ENCODE measurements at places on chromosomes 7 and 10.

- DNase-seq: no peak
Observed at GRCh38 chr7:88243345-88243909, 23.6 kb upstream of the SRI start.

DNA sequence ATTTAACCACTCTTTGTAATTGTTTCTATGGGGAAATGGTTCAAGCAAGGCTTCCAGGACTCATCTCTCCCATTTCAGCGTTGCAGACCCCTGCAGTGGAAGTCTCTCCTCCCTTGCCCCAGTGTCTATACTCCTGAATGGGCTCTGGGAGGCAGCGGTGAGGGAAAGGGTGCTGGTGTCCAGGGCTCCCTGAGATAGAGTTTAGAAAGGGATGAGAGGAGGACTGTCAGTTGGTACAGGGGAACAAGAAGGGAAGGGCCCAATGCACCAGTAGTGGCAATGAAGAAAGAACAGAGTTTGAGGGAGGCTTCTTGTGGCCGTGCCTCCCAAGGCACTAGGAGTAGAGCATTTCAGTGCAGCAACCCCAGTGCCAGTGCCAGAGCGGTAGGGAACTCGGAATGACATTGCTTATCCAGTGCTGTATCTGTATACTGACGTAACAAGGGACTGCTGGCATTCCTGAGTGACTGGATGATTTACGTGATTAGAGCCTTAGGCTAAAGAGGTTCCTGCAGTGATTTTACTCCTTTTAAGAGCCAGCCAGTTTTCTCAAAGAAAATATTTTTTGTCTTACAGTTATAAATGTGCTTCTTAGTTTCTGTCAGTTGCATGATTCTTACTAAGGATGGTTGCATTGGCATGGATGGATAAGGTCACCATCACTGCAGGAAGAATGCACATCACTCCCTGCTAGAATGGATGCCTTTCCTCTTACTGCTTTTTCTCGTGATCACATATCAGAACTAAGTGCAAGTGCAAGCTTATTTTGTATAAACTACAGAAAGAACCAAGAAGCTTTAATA, 28.0 kb downstream of the PRPF18 start:
- peak; percentile 52 for DNase-seq

DNA sequence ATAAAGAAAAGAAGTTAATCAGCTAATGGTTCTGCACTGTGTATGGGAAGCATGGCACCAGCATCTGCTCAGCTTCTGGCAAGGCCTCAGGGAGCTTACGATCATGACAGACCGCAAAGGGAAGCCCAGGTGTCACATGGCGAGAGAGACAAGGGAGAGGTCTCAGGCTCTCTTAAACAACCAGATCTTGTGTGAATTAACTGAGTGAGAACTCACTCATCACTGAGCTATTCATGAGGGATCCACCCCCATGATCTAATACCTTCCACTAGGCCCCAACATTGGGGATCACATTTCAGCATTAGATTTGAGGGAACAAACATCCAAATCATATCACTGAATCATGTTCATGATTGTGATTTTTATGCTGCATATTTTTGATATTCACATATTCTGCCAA, 5.8 kb downstream of the USP54 start:
- DNase-seq: no peak

DNA sequence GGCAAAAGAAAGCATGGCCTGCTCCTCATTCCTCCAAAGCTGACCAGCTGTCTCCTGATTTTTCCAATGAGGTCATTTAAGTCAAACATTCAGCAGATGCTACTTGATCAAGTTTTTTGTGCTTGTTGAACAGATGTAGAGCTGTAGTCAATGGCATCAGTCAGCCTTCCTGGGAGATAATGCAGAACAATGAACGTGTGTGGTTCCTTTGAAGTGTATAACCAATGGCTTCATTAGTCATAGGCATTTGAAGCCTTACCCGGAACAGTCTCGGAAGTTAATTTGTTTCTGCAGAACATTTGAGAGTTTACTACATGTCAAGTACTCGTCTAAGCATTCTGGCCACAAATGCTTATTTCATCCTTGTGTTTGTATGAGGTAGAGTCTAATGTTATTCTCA, 227.1 kb downstream of the ADRA2A start:
- no peak for DNase-seq

DNA sequence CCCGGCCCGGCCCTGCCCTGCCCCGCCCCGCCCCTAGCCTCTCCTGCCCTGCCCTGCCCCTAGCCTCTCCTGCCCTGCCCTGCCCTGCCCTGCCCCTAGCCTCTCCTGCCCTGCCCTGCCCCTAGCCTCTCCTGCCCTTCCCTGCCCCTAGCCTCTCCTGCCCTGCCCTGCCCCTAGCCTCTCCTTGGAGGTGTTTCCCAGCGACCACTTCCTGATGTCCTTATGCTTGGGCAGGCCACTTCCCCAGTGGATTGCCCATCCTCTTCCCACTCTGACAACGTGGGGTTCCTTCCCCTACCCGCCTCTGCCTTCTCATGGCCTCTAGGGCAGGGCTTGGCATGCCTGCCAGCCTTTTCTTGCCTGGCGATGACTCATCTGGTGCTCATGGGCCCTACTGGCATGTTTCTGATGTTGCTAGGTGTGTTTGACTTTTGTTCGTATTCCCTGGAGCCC, 21.2 kb downstream of the PRXL2A start:
- DNase-seq: peak; percentile 97

DNA sequence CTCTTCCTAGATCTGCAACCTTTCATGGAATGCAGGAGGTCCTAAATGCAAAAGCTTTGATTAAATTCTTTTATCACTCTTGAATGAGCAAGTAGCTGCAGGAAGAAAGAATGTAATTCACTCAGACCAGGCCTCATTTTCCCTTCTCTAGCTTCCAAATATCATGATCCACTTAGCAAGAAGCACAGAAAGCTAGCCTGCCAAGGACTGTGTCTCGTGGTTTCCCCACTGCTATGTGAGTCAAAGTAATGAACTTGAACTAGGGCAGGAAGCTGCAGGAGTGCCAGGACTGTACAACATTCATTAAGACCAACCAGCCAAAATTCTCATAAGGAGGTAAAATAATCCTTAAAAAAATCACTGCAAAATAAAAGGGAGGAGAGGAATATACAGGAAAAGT, 379.2 kb downstream of the CALN1 start:
- DNase-seq: no peak

DNA sequence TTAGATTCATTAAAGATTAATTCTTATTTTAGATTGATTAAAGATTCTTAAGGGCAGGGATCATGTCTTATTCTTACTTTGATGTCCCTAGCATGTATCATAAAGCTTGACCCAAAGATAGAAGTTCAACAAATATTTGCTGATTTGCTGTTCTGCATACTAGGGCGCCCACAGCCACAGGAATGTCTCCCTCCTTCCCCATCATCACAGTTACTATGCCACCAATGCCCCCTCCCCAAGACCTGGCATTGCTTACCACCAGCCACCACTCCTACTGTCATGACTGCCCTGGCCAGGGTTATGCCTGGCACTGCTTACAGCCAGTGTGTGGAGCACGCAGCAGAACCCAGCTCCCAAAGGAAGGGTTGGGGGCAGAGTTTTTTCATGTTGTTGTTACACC, 86.7 kb upstream of the AGK start:
- DNase-seq: no peak

- DNase-seq: no peak
Observed at GRCh38 chr10:52999681-53000080, 227.1 kb upstream of the MBL2 start.

GRCh38 chr10:132249824-132250375, 57.9 kb downstream of the STK32C start:
- DNase-seq: no peak

DNA sequence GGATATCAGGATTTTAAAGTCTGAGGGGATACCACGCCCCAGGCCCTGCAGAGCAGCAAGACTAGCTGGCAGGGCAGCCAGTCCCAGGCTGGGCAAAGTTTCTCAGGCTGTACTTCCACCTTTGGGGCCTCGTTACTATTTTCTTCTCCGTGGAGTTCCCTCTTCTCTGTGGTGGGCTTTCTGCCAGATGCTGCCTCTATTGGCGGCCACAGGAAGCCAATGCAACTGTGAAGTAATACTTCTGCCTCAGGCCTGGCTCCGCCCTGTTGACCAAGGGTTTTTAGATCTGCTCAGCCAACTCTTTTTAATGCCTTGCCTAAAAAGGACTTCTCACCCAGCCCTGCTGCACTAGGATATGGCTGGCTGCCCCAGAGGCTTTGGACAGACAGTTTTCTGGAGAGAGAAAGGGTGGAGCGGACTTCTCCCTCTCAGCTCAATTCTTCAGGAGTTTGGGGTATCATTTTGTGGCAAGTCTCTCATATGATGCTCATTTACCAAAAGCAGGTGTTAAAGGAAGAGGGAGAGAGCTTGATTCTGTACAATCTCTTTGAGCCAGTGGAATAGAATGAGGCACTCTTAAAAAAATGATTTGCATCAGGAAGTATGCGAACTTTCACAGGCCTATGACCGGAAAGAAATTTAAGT, 67.4 kb downstream of the HHEX start:
- peak; percentile 33 for DNase-seq

DNA sequence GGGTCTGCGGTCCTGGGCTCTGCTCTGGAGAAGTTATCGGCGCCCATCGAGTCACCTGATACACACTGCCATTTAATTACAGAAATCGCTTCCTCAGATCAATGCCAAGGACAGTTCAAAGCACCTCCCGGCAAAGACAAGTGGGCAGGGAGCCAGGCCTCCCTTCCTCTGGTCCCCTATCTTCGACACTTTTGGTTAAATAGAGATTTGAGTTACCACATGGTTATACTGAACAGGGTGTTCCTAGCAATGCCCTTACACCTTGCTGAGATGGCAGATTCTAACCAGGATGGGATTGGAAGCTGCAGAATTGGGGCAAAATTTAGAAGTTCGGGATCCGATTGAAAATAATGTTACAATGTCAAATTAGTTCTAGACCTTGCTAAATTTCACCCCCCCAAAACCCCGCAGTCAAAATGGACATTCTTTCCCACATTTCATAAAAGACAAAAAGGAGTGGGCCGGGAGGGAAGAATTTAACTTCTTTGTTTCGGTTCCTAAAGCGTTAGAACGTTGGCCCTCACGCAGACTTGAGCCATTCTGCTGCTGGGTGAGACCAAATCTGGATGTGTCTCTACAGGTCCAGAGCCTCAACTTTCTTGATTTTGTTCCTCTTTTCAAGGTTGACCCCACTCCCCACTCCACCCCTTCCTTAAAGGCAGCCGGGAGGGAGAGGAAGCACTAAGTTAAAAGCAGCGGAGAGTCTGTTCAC, 2.2 kb upstream of the DLX5 start:
- no peak for DNase-seq

- no peak for DNase-seq
Observed at GRCh38 chr10:12063483-12063818, 5.3 kb upstream of the DHTKD1 start.

- no peak for DNase-seq
Observed at GRCh38 chr7:26052706-26053105, 99.3 kb upstream of the NFE2L3 start.

Data from H54 (cell line).